ENCODE measurements at places on chromosomes 12 and 14.

DNA sequence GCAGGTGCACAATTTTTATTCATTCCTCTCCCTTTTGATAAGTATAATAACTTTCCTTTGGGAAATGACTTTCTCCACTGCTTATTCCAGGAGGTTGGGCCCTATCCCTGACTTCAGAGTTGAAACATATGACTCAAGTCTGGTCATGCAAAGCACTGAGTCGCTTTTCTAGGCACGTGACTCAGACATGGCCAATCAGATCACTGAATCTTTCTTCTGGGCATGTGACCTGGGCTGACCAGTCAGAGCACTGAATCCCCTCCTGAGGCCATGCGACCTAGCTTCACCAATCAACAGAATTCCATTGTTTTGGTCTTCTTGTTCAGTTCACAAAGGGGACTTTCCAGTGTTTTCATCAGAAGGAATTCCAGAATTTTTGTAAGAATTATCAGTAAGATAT lies 377.1 kb upstream of the KITLG start:
- DNase-seq, result no peak

DNA sequence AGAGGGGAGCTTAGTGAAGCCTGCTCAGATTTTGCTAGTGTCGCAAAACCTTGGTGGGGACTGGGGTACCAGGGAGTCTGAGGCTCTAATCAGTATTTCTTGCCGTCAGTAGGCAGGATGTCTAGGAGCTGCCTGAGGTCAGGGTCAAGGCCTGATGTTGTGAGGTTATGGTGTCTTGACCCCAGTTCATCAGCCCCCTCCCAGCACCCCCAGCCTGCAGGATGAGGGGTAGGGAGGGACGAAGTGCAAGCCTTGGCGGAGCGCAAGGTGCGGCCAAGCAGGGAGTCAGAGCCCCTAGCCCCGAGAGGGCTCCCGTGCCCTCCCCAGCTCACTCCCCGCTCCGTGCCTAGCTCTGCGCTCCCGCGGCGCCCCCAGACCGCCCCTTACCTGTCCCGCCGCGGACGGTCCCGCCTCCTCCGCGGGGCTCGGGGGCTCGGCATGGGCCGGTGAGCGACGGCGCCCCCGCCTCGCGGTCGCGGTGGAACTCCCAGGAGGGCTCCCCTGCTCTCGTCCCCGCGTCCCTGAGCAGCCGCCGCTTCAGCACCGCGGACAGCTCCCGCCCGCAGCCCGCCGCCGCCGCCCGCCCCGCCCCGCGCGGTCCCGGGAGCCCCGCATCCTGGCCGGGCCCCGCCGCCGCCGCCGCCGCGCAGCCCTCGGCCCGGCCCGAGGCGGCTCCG lies 347 bp downstream of the SYNDIG1L start:
- peak; percentile 42 for DNase-seq

DNA sequence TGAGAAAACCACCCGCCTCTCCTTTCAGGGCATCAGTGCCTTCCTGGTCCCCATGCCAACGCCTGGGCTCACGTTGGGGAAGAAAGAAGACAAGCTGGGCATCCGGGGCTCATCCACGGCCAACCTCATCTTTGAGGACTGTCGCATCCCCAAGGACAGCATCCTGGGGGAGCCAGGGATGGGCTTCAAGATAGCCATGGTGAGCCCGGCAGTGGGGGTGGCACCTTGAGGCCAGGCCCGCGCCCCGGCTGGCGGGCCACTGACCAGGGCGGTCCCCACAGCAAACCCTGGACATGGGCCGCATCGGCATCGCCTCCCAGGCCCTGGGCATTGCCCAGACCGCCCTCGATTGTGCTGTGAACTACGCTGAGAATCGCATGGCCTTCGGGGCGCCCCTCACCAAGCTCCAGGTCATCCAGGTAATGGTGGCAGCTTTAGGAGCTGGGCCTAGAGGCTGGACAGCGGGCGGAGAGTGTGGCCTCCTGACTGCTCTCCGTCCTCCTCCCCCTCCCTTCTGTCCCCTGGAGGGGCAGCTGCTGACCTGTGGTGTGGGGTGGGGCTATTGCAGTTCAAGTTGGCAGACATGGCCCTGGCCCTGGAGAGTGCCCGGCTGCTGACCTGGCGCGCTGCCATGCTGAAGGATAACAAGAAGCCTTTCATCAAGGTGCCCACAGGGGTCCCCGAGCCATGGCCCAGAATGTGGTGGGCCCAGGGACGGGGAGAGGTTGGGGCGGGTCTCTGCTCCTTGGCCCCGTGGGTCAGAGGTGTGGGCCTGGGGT lies 12.8 kb downstream of the ACADS start:
- no peak for DNase-seq

GRCh38 chr14:63991833-63992232 lies 139.0 kb downstream of the SYNE2 start:
- DNase-seq, result no peak

DNA sequence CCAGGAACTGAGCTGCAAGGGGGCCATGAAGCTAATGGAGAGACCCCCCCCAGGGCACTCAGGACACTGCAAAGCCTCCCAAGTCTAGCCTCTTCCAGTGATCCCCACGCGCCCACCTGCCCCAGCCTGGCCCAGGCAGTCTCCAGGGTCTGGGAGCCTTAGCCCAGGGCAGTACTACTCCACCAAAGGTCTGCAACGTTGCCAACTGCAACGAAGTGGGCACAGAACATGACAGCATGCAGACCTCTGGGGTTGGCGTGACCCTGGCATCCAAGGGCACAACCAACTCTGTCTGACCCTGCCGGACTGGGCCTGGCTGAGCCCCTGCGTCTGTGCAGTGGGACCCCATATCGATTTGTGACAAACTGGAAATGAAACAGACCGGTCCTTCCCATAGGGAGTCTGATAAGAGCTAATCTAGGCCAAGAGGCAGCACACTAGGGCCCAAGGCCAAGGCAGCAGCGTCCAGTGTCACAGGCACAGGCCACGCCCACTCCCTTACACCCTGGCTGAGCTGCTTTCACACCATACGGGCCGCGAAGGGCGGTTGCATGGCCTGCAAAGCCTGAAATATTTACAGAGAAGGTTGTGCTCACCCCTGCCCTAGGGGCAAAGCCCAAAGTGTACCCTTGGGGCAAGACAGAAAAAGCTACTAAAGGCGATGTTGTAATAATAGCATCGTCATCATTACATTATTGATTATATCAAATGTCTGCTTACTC lies 76.7 kb downstream of the NCOR2 start:
- DNase-seq, result no peak
